Liver (tissue), 10 donors: ENCODE measurements at places on chromosomes 1 and 21. TPM values are rescaled to one million over a fixed set of nuclear protein-coding genes. Genes with fewer than 3 reads are reported as not detected.

The SMIM11 gene
- 5.1 TPM for polyA plus RNA-seq

The MCOLN2 gene
- 0.16 TPM for polyA plus RNA-seq

The GUCA2A gene
- polyA plus RNA-seq: not detected

The TPTE gene
- not detected for polyA plus RNA-seq

The BSDC1 gene
- polyA plus RNA-seq: 41.4 TPM

The FCRL2 gene
- polyA plus RNA-seq: not detected

The RAB3B gene
- 0.22 TPM for polyA plus RNA-seq

The LPAR3 gene
- not detected for polyA plus RNA-seq

The PCP4L1 gene
- polyA plus RNA-seq: 1.1 TPM

The GUCA2B gene
- 1.7 TPM for polyA plus RNA-seq

The PIGC gene
- polyA plus RNA-seq: 8.6 TPM

The OR2T35 gene
- not detected for polyA plus RNA-seq

The MYBPH gene
- polyA plus RNA-seq: not detected

The FCGR1A gene
- 1.6 TPM for polyA plus RNA-seq

The RGSL1 gene
- polyA plus RNA-seq: 0.07 TPM

The C1QTNF12 gene
- polyA plus RNA-seq: 0.39 TPM

The RPTN gene
- not detected for polyA plus RNA-seq

The REN gene
- polyA plus RNA-seq: 0.15 TPM

The MROH9 gene
- not detected for polyA plus RNA-seq

The LENEP gene
- not detected for polyA plus RNA-seq

The ATXN7L2 gene
- 1.7 TPM for polyA plus RNA-seq

The TRIM45 gene
- polyA plus RNA-seq: 0.28 TPM

The CCSAP gene
- polyA plus RNA-seq: 0.77 TPM
